ENCODE measurements at places on chromosomes 5 and 9. TPM values are rescaled to one million over a fixed set of nuclear protein-coding genes. Genes with fewer than 3 reads are reported as not detected.
A peak's percentile ranks its signal among the peaks of the same experiment; 100 is the strongest.

DNA sequence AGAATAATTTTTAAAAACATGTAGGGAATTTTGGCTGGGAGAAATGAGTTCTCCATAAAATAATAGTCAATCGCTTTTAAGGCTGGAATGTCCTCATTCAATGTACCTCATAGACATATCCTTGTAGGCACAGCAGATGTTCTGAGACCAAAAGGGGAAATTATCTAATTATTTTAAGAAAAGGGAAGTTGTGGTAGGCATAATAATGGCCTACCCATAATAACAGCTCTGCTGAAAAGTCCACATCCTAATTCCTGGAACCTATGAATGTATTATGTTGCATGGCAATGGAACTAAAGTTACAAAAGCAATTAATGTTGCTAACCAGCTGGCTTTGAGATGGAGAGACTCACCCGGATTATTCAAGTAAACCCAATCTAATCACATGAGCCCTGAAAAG lies 216.1 kb downstream of the TRIM36 start:
- no peak for DNase-seq
- no peak overlapping the region for H3K4me3 ChIP-seq
- no peaks in the 10 kb centered on the region for H3K36me3 ChIP-seq
- no peak overlapping the region for H3K27ac ChIP-seq
- H3K27me3 ChIP-seq: no peaks in the 10 kb centered on the region

The RASEF gene
- 0.09 TPM for total RNA-seq

GRCh38 chr9:128404560-128404959 lies 16.1 kb upstream of the CERCAM start:
- peaks cover 2% of the 10 kb centered on the region for H3K27me3 ChIP-seq
- no peaks in the 10 kb centered on the region for H3K4me1 ChIP-seq
- H3K4me3 ChIP-seq: no peak overlapping the region
- H3K36me3 ChIP-seq: no peaks in the 10 kb centered on the region
- H3K27ac ChIP-seq: no peak overlapping the region

GRCh38 chr5:142324136-142324870 lies 518 bp downstream of the SPRY4 start:
- H3K4me3 ChIP-seq: peak overlapping the region; percentile 55
- peaks cover 33% of the 10 kb centered on the region for H3K4me1 ChIP-seq
- no peaks in the 10 kb centered on the region for H3K36me3 ChIP-seq

The SCGB3A2 gene
- total RNA-seq: not detected

- H3K4me3 ChIP-seq: no peak overlapping the region
- no peaks in the 10 kb centered on the region for H3K36me3 ChIP-seq
- H3K27ac ChIP-seq: no peak overlapping the region
- DNase-seq: no peak
- no peaks in the 10 kb centered on the region for H3K4me1 ChIP-seq
Observed at GRCh38 chr9:100167915-100168654, 69.0 kb downstream of the INVS start.

- no peak overlapping the region for H3K27ac ChIP-seq
- no peak for DNase-seq
- H3K4me3 ChIP-seq: no peak overlapping the region
- H3K36me3 ChIP-seq: peaks cover 39% of the 10 kb centered on the region
- no peaks in the 10 kb centered on the region for H3K4me1 ChIP-seq
Observed at GRCh38 chr9:132637351-132637750, 32.4 kb downstream of the DDX31 start.
